ENCODE measurements at places on chromosomes 2 and 18. TPM values are rescaled to one million over a fixed set of nuclear protein-coding genes. Genes with fewer than 3 reads are reported as not detected.

REG3A gene
- total RNA-seq, result not detected

ACADL gene
- total RNA-seq, result 3.4 TPM

TAF4B gene
- 1.8 TPM for total RNA-seq

EFR3B gene
- total RNA-seq, result 4.8 TPM

SLC8A1 gene
- total RNA-seq, result 907 TPM

LRRTM4 gene
- 0.50 TPM for total RNA-seq

DSG3 gene
- total RNA-seq, result not detected

SLC30A3 gene
- 17.3 TPM for total RNA-seq

KIF1A gene
- 59.3 TPM for total RNA-seq

FEV gene
- total RNA-seq, result not detected

RUFY4 gene
- not detected for total RNA-seq

ITGB1BP1 gene
- total RNA-seq, result 80.5 TPM

GCG gene
- total RNA-seq, result not detected

SULT1C4 gene
- 23.6 TPM for total RNA-seq

C1GALT1C1L gene
- total RNA-seq, result 3.1 TPM

PIK3C3 gene
- 39.1 TPM for total RNA-seq

ERFE gene
- 0.35 TPM for total RNA-seq

NEURL3 gene
- not detected for total RNA-seq

HOXD10 gene
- total RNA-seq, result not detected

FAM237A gene
- total RNA-seq, result 0.60 TPM

NR4A2 gene
- total RNA-seq, result 8.1 TPM

DNER gene
- total RNA-seq, result 38.5 TPM

LIPG gene
- total RNA-seq, result 0.11 TPM

KCNG3 gene
- total RNA-seq, result not detected

NGEF gene
- total RNA-seq, result 4.2 TPM

SLC38A11 gene
- total RNA-seq, result not detected

IWS1 gene
- total RNA-seq, result 57.6 TPM

COMMD1 gene
- total RNA-seq, result 55.8 TPM

MC5R gene
- total RNA-seq, result not detected

CIB4 gene
- total RNA-seq, result not detected

ASIC4 gene
- total RNA-seq, result 1.8 TPM

CYBRD1 gene
- total RNA-seq, result 90.8 TPM

RETSAT gene
- total RNA-seq, result 24.3 TPM

CCDC141 gene
- 71.7 TPM for total RNA-seq

GKN1 gene
- not detected for total RNA-seq

CRYBA2 gene
- total RNA-seq, result not detected

BUB1 gene
- 2.0 TPM for total RNA-seq
